HuH-7 (cell line): ENCODE measurements at places on chromosomes 6 and 20.

- no peak for DNase-seq
Observed at GRCh38 chr6:64774881-64775280, 932.1 kb downstream of the EYS start.

DNA sequence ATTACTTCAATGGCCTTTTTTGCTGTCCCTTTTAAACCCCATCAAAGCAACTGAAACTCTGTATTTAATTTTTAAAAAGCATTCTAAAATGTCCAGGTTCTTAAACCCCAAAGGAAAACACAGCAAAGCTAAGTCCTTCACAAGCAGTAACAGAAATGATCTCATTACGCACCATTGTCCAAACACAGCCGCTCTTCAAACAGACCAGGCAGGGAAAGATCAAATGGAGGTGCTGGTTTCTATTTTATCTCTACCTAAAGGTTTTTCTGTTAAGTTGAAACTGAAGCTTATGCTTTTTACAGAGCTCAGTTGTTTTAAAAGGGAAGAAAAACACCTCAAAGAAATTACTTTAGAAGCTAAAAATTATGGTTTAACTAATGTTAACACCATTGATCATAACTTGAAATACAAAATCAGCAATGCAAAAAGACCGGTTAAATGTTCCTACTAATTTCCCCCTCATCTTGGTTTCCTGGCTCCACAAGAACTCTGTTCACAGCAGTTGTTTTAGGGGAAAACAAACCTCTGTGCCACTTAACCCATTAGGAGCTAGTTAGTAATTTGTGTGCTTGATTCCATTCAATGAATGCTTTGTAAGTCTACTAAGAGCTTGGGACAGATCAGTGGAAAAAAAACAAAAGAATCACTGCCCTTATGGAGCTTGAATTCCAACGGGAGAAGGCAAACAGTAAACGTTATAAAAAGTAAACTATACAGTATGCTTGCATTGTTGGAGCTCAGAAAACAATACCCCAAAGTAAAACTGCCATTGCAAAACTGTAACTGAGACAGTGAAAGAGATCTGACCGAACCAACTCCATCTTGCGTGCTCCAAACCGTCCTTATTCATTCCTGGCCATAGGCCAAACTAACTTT, 87.4 kb downstream of the CD24 start:
- DNase-seq = no peak

GRCh38 chr6:36852481-36853147, 13.4 kb upstream of the CPNE5 start:
- DNase-seq = no peak

DNA sequence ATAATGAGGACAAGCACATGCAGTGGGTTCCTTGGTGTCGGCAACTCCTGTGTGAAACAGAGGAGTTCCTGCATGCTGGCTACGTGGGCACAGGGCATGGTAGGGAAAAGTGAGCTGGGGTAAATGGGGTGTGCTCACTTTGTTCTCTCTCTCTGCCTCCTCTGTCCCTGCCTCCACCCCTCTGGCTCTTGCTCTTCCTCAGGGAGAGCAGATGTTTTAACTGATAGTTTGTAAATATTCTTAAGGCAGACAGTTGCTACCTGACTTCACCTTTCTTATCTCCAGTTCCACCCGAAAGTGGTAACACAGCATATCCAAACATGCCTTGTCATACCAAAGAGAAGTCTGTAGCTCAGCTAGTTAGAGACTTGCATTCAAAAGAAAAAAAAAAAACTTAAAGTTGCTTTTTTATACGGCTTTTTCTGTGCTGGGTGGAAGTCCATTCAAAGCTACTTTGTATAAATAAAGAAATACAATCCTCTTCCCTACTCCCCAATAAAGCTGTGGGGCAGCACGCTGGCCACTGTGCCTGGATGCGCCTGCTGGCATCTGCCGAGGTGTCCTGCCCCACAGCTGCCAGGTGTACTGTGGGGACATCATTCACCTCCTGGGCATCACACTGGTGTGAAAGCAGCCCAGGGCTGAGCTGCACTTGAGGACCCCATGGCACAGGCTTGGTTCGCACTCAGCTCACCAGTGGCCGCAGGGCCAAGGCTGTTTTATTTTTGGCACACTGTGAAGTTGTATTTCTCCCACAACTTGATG, 93.6 kb downstream of the FOXC1 start:
- DNase-seq = no peak

GRCh38 chr20:20608641-20609040, 103.8 kb downstream of the RALGAPA2 start:
- no peak for DNase-seq

DNA sequence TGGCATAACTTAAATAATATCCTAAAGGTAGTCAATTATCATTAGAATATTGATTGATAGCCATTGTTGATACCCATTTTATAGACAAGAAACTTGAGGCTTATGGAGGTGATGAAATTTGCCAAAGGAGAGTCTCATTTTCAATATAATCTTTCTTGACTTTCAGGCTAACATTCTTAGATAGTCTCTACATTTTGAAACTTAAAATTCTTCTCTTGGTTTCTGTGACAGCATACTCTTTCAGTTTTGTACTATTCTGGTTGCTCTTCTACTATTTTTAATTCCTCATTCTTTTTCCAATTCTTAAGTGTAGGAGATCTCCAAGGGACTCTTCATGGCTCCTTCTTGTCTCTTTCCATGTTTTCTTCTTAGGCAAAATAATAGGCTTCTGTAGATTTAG, 3.7 kb upstream of the SH3BGRL2 start:
- no peak for DNase-seq

DNA sequence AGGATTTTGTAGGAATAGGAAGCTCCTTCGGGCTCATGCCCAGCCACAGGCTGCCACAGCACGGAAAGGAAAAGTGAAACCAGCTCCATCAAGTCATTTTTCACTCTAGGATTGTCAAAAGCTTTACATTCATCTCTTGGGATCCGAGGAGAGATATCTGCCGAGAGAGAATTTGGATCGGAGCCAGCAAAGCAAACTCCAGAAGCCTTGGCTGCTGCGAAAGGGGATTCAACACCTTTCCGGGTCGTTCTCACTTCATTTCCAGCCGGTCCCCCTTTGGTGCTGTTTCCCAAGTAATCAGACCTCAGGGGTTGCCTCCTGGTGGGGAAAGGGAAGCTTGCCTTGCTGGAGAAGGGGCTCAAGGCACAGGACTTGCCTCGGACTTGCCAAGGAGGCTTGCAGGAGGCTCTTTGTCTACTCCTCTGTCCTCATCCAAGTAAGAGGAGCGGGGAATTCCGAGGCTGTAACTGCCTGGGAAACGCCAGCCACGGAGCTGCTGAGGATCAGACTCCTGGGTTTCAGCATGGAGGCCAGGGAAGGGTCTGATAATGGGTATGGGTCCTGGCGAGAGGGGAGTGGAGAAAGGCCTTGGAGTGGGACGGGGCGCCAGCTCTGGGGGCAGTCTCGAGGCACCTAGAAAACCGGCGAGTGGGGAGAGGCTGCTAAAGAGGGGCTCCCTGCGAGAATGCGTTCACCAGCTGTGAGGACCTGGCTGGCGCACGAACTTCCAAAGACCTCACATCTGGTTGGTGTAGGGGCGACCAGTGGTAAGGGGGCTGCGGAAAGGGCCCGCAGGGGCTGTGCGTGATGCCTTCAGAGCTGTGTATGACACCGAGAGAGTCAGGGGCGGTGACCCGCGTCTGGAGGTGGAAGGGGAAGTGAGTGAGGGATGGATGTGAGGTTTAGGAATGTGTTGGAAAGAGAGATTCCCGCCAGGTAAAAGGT, 702 bp downstream of the ETV7 start:
- peak; percentile 44 for DNase-seq

DNA sequence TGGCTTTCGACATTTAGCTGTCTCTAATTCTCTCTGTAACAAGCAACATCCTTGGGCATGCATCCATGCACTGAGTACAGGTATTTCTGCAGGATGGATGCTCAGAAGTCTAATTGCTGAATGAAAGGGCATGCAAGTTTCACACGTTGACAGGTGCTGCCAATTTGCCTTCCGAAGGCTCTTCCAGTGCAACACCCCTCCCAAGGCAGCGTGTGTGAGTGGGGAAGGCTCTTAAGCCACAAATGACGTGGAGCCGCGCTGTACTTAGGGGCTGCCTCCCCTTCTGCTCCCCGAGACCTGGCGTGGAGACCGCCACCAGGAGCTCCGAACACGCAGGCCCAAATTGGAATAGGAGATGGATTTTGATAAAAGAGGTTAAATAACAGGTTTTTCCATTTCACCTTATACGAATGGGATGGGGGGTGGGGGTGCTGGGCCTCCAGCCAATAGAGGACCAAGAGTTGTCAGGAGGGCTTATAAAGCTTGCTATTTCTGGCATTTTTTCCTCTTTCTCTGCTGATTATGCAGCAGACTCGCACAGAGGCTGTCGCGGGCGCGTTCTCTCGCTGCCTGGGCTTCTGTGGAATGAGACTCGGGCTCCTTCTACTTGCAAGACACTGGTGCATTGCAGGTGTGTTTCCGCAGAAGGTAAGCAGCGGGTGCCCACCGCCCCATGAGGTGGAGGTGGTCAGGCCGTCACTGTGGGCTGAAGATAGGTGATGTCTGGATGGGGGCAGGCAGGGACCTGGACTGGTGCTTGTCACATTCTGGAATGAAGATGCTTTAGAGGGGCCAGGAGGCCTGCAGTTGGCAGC, 30.9 kb downstream of the TOX2 start:
- DNase-seq = no peak

GRCh38 chr20:21182832-21183563, 57.1 kb downstream of the KIZ start:
- DNase-seq = peak; percentile 22

DNA sequence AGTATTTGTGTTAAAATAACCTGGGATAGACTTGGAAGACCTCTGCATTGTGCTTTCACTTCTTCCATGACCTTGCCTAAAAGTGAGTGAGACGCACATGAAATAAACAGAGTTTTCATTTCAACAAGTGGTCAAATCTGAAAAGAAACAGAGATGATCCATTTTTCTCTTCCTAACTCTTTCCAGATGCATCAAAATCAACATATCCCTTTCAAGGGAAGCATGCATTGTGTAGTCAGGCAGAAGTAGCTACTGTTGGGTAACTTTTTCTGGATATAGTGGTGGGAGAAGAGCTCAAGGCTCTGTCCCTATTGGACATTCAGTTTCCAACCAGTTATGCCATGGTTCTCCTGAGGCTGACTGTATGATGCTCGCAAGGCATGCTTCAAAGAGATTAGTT, 233.0 kb upstream of the JAG1 start:
- DNase-seq = no peak

- DNase-seq = no peak
Observed at GRCh38 chr20:48679599-48679998, 148.2 kb downstream of the PREX1 start.

GRCh38 chr6:2651536-2651935, 99.2 kb downstream of the MYLK4 start:
- DNase-seq = no peak

DNA sequence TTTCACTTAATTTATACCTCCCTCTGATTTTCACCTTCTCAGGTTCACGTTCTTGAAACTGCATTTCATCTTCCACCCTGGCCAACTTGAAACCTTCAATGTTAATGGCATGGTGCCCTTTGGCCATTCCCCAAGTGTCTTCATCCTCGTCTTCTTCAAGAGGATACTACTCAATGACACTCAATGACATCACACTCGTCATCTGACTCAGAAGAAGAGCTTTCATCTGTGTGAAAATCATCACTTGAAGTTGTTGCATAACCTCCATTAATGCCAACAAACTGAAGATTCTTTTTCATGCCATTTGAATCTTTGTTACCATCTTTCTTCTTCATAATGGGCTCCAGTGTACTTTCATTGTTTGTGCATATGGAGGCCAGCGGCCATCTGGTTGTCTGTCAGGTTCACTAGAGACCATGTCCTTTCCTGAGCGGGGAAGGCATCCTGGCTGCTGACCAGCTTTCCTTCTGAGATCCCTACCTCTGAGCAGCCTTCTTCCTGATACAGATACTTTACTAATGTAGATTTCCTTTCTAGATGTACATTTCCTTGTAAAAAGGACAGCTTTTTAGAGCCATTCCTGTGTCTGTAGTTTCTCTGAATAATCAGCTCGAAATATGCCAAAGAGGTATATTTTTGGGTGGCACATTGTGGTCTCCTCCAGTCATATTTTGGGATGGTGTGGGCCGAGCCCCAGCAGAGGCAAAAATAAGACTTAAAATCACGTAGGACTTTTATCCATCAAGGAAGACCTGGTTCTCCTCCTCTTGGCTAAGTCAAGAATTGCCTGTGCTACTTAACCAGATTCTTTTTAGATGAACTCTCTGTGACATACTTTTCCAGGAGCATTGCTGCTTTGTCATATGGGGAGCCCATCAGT, 21.3 kb downstream of the TRMT6 start:
- no peak for DNase-seq

GRCh38 chr20:41200446-41201202, 63.3 kb downstream of the PLCG1 start:
- no peak for DNase-seq

DNA sequence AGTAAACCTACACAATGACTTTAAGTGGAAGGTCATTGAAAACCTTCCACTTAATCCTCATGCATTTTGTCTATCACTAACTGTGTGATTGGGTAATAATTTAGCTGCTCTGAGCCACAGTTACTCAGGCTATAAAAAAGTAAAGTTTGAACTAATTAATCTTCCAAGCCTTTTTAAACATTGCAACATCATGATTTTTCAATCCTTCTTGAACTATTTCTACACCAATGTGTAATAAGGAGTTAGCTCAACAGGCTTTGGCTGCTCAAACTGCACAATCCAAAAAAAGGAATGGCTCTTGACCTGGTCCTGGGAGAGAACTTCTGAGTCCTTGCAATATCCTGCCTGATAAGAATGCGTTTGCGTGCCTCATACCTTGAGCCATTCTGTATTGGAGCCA, 34.8 kb upstream of the FILIP1 start:
- DNase-seq = no peak

- no peak for DNase-seq
Observed at GRCh38 chr20:57902473-57902872, 192.7 kb upstream of the PMEPA1 start.

- no peak for DNase-seq
Observed at GRCh38 chr6:99833034-99833433, 161.0 kb downstream of the MCHR2 start.

DNA sequence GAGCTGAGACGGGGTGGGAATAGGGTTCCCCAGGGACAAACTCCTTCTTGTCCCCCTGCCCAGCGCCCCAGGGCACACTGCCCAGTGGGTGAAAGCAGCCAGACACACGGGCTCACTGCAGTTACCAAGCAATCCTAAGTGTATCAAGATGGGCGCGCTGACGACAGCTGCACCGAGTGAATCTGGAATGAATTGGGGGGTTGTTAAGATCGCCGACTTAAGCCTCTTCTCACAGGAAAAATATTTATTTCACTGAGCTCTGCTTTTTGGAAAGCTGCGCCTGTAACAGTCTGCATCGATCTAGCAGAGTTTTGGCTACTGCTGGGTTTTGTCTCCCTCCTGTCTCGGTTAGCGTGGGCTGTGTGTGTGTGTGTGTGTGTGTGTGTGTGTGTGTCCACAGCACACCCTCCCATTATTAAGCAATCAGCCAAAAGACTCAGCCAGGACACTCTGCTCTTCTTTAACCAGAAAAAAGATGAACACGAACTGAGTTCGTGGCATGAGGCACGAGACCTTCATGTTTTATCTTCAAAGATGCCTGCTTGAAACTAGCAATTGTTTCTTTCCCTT, 35.9 kb downstream of the RIPOR3 start:
- DNase-seq = no peak

GRCh38 chr6:16292942-16293341, 54.6 kb downstream of the GMPR start:
- no peak for DNase-seq

- DNase-seq = no peak
Observed at GRCh38 chr6:24927277-24927955, 8.3 kb downstream of the RIPOR2 start.
